ENCODE measurements at places on chromosomes 12 and 14. TPM values are rescaled to one million over a fixed set of nuclear protein-coding genes. Genes with fewer than 3 reads are reported as not detected.

FGD6 gene
- 19.9 TPM for total RNA-seq

ANP32D gene
- total RNA-seq: not detected

LALBA gene
- total RNA-seq: not detected

MIS18BP1 gene
- total RNA-seq: 9.7 TPM

FNTB gene
- total RNA-seq: 18.7 TPM

RFX4 gene
- total RNA-seq: not detected

NRXN3 gene
- 4.1 TPM for total RNA-seq

KIF26A gene
- total RNA-seq: 6.8 TPM

CIROP gene
- not detected for total RNA-seq

RILPL1 gene
- total RNA-seq: 85.3 TPM

C1S gene
- 69.0 TPM for total RNA-seq

OR6C2 gene
- not detected for total RNA-seq

FAM177A1 gene
- 156 TPM for total RNA-seq

POTEG gene
- not detected for total RNA-seq

PPP1R36 gene
- 0.94 TPM for total RNA-seq

RASAL1 gene
- not detected for total RNA-seq

LIN7A gene
- 17.3 TPM for total RNA-seq

DNA sequence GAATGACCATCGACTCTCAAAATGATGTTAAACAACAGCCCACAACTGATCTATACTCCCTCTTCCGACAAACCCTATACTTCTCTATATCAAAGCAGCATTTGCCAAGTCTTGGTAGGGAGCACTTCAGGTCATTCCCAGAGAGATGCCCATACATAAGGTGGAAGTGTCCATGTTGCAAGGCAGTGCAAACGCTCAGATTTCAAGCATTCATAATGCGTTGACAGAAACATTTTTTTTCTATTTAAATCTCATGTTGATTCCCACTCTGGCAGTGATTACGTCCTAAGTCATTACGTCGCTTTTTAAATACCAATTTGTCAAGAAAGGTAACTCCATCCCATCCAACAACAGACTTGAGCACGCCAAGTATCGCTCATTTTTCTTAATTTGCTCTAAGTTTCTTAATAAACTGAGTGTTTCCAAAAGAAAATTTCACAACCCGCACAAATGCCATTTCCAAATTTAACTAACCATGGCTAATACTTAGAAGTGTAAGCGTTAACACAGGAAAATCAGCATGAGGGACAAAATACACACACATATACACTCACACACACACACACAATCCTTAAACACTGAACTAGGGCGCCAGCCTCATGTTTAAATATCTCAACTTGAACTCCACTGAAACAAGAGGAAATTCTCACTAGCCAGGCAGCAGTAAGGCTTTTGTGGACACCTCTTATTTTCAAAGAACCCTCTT lies 1.1 kb downstream of the GXYLT1 start:
- no peak for DNase-seq

GRCh38 chr12:42213954-42214426 lies 24.1 kb downstream of the YAF2 start:
- DNase-seq: no peak

DNA sequence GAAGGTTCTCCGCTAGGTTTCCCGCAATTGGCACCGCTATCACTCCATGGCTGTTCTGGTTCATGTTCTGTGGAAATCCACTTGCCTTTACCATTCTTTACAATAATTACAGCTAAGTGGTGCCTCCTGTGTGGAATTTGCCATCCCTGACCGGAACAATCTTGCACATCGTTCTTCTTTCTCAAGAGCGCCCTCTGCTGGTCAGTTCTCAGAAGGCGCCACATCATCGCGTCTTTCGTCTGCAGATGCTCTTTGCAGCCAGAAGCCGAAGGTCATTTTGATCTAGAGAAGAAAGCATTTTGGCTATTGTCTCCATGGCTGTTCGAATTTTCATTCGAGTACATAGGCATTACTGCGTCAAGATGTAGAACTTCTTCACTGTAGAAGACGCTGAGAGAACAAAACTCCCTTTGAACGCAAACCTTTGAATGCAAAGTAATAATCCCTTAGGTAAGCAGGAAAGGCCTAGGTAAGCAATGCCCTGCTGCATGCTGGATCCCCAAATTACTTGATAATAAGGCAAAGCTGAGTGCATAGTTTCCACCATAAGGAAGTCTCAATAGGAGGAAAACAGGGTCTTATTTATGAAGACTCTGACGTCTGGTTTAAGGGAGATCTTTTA lies 10.1 kb upstream of the RTRAF start:
- peak; percentile 90 for DNase-seq

GRCh38 chr12:58907391-58907790 lies 12.9 kb downstream of the LRIG3 start:
- DNase-seq: no peak

- no peak for DNase-seq
Observed at GRCh38 chr12:66405395-66405794, 103.1 kb downstream of the HELB start.

GRCh38 chr14:68042586-68043210 lies 223.1 kb downstream of the RAD51B start:
- DNase-seq: no peak

GRCh38 chr14:68607081-68607866 lies 185.6 kb downstream of the ZFP36L1 start:
- no peak for DNase-seq

GRCh38 chr14:37593511-37594237 lies 1.4 kb downstream of the FOXA1 start:
- DNase-seq: no peak

DNA sequence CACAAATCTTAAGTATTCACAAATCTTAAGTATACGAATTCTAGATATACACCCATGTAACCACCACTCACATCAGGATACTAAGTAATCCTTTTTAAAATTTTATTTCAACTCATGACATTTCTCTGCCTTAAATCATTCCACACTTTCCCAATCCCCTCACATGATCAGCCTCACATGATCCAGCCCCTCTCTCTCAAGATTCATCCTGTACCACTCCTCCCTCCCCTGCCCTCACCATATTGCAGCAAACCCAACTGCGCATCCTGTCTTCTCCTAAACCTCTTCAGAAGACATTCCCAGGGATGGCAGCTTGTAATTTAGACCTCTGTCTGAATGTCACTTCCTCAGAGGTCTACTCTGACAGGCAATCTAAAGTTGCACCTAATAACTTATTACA lies 1.7 kb upstream of the EIF4B start:
- DNase-seq: no peak

GRCh38 chr12:9625019-9625418 lies 17.3 kb upstream of the KLRB1 start:
- DNase-seq: no peak

GRCh38 chr14:99155173-99156089 lies 116.6 kb downstream of the BCL11B start:
- no peak for DNase-seq

GRCh38 chr14:61887628-61888027 lies 125.4 kb downstream of the SNAPC1 start:
- no peak for DNase-seq

DNA sequence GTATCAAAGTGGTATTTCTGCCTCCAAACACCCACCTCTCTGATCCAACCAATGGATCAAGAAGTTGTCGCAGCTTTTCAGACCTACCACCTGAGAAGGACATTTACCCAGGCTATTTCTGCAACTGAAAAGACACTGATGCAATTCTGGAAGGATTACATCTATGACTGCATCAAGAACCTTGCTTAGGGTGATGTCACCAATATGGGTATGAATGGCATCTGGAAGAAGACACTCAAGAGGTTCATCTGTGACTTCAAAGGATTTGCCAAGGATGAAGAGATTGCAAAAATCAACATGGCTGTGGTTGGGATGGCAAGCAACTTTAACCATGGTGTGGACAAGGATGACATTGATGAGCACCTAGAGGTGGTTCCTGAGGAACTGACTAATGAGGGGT lies 154.2 kb downstream of the PCNX1 start:
- no peak for DNase-seq

- DNase-seq: no peak
Observed at GRCh38 chr12:47025798-47026197, 53.6 kb upstream of the PCED1B start.

- DNase-seq: peak; percentile 90
Observed at GRCh38 chr12:93813972-93814821, 137.0 kb downstream of the CRADD start.

GRCh38 chr14:63760014-63760413 lies 32.1 kb upstream of the SGPP1 start:
- DNase-seq: no peak

DNA sequence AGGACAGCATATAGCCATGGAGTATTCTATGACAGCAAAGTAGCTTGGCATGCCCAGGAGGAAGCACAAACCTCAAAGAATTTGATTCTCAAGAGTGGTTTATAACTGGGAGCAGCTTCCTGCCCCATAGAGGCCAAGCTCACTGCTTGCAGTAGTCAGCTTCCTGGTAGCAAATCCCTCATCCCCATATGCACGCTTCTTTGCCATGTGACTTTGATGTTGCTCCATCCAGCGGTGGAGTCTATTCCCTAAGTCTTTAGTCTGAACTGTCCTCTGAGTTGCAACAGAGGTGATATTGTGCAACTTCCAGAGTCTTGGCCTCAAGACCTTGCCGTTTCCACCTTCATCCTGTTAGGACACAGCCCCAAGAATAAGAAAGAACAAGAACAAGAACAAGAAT lies 996.8 kb upstream of the TMEM132C start:
- no peak for DNase-seq

GRCh38 chr12:1738446-1738845 lies 47.6 kb downstream of the ADIPOR2 start:
- DNase-seq: no peak

- DNase-seq: no peak
Observed at GRCh38 chr14:101255765-101256125, 305.6 kb upstream of the DIO3 start.

- no peak for DNase-seq
Observed at GRCh38 chr14:98186140-98186539, 1085.9 kb downstream of the BCL11B start.

GRCh38 chr12:31597066-31597465 lies 6.1 kb upstream of the DENND5B start:
- DNase-seq: no peak

DNA sequence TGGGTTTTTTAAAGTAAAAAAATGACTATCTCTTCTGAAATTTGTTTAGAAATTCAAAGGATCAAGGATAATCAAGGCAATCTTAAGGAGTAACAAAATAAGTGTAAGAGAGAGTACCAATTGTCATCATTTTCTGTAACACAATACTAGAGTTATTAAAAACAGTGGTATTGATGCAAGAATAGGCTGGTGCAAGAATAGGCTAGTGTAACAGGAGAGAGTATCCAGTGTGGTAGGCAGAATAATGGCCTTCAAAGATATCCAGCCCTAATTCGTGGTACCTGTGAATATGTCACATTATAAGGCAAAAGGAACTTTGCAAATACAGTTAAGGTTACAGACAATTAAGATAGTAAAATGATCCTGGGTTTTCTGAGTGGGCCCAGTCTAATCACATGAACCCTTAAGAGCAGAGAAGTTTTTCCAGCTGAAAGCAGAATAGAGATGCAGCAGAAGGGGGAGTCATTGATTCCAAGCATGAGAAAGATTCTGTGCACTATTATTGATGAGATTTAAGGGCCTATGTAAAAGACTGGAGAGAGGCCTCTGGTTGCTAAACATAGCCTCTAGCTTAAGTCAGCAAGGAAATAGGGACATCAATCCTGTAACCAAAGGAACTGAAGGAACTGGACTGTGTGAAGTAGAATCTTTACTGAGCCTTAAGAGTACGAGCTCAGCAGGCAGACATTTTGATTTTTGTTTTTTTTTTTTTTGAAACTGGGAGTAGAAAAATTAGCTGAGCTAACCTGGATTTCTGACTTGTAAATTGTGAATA lies 134.1 kb downstream of the GPHN start:
- DNase-seq: no peak

DNA sequence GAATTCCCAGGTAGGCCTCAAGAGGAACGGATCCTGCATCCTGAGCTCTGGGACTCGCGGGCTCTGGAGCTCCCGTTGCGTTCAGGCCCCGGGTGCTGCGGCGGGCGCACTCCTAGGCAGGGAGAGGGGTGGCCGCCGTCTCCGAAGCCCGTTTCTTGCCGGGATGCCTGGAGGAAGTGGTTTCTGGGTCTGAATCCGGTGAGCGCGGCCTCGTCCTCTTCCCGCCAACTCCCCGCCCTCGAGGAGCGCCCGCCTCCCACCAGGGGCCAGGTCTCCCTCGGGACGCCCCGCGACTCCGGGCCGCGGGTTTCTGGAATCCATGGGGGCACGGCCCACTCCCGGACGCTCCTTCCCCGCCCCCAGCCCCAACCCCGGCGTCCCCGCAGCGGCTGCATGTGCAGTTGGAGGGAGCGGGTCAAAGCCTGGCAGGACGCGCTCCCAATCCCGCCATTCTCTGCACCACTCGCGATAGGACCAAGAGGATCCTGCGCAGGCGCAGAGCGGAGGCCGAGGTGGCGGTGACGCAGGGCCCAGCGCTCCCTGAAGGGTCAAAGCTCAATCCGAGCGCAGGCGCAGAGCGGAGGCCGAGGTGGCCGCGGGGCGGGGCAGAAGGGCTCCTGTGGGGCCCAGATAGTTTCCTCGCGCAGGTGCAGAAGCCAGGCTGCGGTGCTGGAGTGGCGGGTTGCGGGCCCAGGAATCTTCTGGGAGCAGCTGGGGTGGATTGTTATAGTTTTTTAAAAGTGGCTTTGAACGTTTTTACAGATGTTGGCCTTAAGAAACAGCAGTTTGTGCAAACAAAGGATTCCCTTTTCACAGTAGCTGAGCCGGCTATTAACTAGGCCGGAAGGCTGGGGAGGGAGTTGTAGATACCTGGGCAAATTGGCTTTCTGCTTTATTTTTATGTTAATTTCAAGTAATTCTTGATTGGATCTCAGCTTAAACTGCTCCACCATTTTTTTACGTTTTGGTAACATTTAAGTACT lies 796.4 kb downstream of the AACS start:
- no peak for DNase-seq

GRCh38 chr14:96584199-96584906 lies 82.2 kb downstream of the PAPOLA start:
- peak; percentile 73 for DNase-seq

- no peak for DNase-seq
Observed at GRCh38 chr14:30417121-30417520, 141.8 kb upstream of the G2E3 start.

DNA sequence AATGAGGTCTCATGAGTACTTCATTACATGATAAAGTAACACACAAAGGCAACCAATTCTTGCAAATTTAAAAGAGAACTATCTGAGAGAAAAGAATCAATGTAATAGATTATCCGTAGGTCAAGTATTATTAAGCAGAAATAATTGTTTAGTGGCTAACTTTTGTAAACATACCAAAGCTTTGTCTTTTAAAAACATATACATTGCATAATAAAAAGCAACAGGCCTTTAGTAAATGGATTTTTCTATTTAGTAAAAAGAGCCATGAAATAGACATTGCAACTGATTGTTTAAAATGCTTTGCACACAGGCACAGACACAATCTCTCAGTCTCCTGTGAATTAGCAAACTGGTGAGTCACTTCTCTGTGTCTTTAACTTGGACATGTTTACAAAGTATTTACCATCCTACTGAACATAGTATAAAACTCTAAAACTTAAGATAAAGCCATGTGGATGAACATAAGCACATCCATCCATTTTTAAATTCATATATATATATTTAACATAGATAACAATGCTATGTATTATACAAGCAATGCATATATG lies 518.7 kb upstream of the MGAT4C start:
- no peak for DNase-seq

GRCh38 chr12:110922652-110923051 lies 2.3 kb upstream of the MYL2 start:
- DNase-seq: no peak

- DNase-seq: no peak
Observed at GRCh38 chr12:44759289-44759688, 116.8 kb downstream of the NELL2 start.

- DNase-seq: no peak
Observed at GRCh38 chr14:49019467-49020115, 566.6 kb downstream of the RPS29 start.
